ENCODE measurements at places on chromosomes 12 and 14. TPM values are rescaled to one million over a fixed set of nuclear protein-coding genes. Genes with fewer than 3 reads are reported as not detected.

Gene CLEC9A
- polyA plus RNA-seq, result not detected

Gene SAMD15
- 0.08 TPM for polyA plus RNA-seq

Gene SYT1
- polyA plus RNA-seq, result 1.6 TPM

Gene KRT77
- polyA plus RNA-seq, result not detected

Gene MMP19
- not detected for polyA plus RNA-seq

Gene PXMP2
- 6.2 TPM for polyA plus RNA-seq

Gene ST8SIA1
- not detected for polyA plus RNA-seq

Gene PPP1R1A
- not detected for polyA plus RNA-seq

Gene NTF3
- polyA plus RNA-seq, result not detected

Gene CAPRIN2
- polyA plus RNA-seq, result 14.6 TPM

Gene POTEG
- polyA plus RNA-seq, result not detected

Gene PLEKHG7
- 12.0 TPM for polyA plus RNA-seq

Gene C12orf54
- polyA plus RNA-seq, result not detected

Gene PRH2
- polyA plus RNA-seq, result not detected

Gene TM7SF3
- 46.1 TPM for polyA plus RNA-seq

Gene SERPINA5
- not detected for polyA plus RNA-seq

Gene C14orf119
- polyA plus RNA-seq, result 68.7 TPM

Gene BIN2
- 93.8 TPM for polyA plus RNA-seq

Gene BHLHE41
- 19.0 TPM for polyA plus RNA-seq

Gene RIMBP2
- polyA plus RNA-seq, result not detected

Gene AKAP5
- 0.66 TPM for polyA plus RNA-seq

Gene TEX52
- not detected for polyA plus RNA-seq

Gene IGF1
- 5.1 TPM for polyA plus RNA-seq

Gene CACNA1C
- 0.06 TPM for polyA plus RNA-seq

Gene SSPN
- polyA plus RNA-seq, result 149 TPM

Gene OTX2
- not detected for polyA plus RNA-seq

Gene PLEKHD1
- polyA plus RNA-seq, result 0.11 TPM

Gene CYP27B1
- 0.09 TPM for polyA plus RNA-seq

Gene CEBPE
- polyA plus RNA-seq, result not detected

Gene IL22
- not detected for polyA plus RNA-seq

Gene SLC16A7
- 13.8 TPM for polyA plus RNA-seq

Gene ALG10B
- polyA plus RNA-seq, result 0.63 TPM

All from IgD-negative memory B cell (primary cell).